Hair follicular keratinocyte (primary cell): ENCODE measurements at places on chromosomes 16 and 17. TPM values are rescaled to one million over a fixed set of nuclear protein-coding genes. Genes with fewer than 3 reads are reported as not detected.

Gene ITGAL
- total RNA-seq: not detected in 2 replicates

Gene CDRT4
- 1.1 and 4.2 TPM in 2 replicates for total RNA-seq

Gene KRTAP4-9
- total RNA-seq: not detected in 2 replicates

Gene C17orf113
- 0.16 and 0.38 TPM in 2 replicates for total RNA-seq
